Renal cortex interstitium (tissue), 15 donors: ENCODE measurements at places on chromosomes 13 and 19.

- DNase-seq, result peak; percentile 61
Measured at GRCh38 chr19:35352448-35353304, 5.0 kb downstream of the FFAR1 start.

DNA sequence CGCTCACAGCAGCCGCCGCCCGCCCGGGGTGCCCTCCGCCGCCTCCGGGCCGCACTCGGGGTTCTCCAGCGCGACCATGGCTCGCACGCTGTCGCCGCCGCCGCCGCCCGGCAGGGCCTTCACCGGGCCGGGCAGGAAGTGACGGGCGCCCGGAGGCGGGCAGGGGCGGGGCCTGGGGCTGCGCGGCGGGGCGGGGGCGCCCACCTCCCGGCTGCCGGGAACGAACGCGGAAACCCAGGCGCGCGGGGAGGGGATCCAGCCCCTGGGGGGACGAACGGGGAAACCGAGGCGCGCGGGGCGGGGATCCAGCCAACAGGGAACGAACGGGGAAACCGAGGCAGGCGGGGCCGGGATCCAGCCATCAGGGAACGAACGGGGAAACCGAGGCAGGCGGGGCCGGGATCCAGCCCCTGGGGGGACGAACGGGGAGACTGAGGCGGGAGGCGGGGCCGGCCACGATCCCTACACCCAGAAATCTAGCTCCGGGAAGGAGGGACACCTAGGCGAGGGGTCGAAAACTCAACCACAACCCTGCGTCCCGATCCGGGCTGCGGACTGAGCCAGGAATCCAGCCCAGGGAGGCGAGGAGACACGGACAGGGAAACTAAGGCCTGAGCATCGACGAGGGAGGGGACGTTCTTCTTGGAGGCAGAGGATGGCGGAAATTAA lies at the start of gene R3HDM4:
TSS of gene R3HDM4 (minus strand) at position 140 of the 669 bp plus-strand sequence. CDS start at position 78, 62 bp downstream.
- no peak for DNase-seq

DNA sequence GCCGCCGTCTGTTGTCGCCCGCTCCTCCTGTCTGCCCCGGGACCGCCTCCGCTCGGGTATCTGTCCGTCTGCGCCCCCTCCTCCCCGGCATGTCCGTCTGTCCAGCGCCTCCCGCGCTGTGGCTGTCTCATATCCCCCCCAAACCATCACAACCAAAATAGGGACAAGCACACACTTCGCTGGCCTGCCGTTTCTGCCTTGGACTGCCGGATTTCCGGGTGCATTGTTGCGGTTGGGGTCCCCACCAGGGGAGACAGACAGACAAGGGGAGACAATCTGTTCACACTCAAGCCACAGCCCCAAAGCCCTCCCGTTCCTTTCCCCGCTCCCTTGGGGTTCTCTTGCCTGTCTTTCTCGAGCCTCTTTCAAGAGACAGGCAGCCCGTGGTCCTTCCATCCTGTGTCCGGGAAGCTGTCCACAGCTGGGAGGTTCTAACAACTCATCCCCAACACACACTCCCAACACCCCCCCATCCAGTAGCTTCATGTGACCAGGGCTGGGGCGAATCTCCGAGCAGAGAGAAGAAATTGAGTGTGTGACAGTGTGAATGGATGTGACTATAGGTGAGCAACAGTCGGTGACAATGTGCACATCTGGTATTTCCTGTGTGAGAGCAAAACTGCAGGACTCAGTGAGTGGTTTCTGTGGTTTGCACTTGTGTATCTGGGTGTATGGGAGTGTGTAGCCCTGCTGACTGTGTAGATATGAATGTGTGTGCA lies 16.5 kb upstream of the FOSB start:
- DNase-seq, result no peak

- no peak for DNase-seq
Measured at GRCh38 chr13:30523211-30523610, 57.5 kb upstream of the HMGB1 start.

GRCh38 chr13:42720858-42721219 lies 60.5 kb upstream of the FAM216B start:
- DNase-seq, result no peak

- DNase-seq, result peak; percentile 7
Measured at GRCh38 chr19:56015756-56016155, 29.2 kb downstream of the NLRP5 start.

GRCh38 chr19:45423033-45423588 lies 606 bp downstream of the ERCC1 start:
- no peak for DNase-seq

DNA sequence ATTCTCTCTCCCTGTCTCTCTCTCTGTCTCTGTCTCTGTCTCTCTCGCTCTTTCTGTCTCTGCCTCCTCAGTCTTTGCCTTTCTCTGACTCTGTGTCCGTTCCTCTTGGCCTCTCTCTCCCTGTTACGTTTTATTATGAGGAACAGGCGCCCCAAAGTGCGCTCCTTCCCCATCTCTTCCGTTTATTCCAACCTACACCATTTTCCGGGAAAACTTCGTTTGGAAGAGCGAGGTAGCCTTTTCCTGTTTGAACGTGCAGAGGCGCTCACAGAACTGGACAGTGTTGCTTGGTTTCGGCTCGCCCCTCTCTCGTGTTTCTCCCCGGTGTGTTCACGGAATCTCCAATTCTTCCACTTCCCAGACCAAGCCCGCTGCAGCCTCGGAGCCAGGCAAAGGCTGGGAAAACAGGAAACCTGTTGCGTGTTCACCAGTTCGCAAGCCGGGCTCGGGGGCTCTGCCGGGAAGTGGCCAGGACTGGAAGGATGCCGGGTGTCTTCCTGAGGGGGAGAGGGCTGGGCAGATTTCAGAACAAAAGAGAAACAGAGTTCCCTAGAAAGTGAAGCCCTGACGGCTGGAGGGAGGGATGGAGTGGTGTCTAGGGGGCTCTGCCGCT lies 605 bp downstream of the TMEM255B start:
- no peak for DNase-seq

DNA sequence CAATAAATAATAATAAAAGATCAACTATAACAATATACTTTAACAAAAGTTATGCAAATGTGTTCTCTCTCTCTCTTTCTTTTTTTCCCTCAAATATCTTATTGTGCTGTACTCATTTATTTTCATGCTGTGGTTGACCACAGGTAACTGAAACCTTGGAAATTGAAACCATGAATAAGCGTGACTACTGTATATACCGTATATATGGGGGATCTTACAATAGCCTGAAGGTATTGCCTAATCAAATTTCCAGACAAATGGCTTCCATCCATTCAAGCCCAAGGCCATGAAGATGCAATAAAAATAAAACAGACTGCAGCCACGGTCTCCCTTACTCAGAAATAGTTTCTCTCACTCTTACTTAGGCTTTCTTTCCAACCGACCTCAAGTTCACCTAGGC lies 98.3 kb downstream of the SLITRK6 start:
- no peak for DNase-seq

DNA sequence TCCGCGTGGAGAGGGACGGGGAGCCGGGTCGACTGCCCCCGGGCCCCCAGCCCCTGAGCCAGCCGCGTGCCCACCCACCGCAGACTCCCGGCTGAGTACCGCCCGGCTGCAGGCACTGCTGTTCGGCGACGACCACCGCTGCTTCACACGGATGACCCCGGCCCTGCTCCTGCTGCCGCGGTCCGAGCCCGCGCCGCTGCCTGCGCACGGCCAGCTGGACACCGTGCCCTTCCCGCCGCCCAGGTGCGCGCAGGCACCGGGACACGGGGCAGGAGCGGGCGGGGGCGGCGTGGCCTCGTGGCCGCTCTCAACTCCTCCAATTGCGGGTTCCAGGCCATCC lies 1.6 kb downstream of the AMH start:
- DNase-seq, result no peak

DNA sequence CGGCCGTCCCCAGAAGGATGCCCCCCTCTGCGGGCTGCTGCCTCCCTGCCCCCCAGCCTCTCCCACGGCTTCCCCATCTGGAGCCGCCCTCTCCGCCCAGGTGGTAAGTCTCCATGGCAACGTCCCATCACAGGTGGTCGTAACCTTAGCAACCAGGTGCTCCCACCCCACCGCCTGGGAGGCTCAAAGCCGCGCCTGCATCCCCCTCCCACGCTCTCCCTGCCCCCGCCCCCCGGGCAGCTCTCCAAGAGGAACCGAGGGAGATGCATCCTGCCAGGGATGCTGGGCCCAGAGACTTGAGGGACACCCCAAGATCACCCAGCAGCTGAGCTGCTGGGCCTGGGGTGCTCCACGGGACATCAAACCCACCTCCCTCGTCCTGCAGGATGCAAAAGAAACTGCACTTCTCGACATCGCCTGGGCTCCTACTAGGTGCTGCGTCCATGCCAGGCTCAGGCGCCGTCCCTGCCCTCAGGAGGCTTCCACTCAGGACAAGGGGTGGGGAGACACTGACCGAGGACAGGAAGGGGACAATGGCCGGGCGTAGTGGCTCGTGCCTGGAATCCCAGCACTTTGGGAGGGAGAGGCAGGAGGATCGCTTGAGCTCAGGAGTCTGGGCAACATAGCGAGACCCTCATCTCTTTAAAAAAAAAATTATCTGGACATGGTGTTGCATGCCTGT lies 5.0 kb upstream of the LINGO3 start:
- no peak for DNase-seq

- DNase-seq, result no peak
Measured at GRCh38 chr19:45575216-45575615, 9.4 kb downstream of the OPA3 start.

DNA sequence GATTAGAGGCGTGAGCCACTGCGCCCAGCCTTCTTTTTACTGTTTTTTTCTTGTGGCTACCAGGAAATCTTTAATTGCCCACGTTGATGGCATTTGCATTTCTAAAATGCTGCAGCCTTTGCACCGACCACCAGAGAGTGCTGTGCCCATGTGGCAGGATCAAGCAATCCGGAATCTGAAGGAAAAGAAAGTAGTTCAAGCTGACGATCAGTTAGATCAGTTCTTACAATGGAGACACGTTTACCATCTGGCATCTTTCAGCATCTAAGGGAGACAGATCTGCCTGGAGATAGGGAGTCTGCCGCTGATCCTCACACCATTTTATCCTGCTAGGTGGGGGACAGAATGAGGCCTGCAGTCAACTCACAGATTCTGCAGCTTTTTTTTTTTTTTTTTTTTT lies 19.9 kb downstream of the TINCR start:
- DNase-seq, result no peak

- no peak for DNase-seq
Measured at GRCh38 chr13:24644036-24644435, 36.2 kb upstream of the ATP12A start.

DNA sequence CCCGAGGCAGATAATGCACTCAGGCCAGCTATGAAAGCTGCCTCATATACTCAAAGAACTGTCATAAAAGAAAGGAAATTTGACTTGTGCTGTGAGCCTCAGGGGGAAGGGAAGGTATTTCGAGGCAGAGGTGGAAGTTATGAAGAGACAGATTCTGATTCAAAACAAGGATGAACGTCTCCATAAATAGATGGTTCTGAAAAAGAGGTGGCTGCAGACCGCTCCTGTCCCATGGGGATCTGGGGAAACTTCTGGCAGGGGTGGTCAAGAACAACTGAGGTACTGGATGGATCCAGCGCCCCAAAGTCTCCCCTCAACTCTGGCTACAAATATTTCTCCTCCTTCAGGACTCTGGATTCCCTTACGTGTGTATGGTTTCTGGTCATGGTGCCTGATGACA lies 168.1 kb upstream of the IRS2 start:
- no peak for DNase-seq

DNA sequence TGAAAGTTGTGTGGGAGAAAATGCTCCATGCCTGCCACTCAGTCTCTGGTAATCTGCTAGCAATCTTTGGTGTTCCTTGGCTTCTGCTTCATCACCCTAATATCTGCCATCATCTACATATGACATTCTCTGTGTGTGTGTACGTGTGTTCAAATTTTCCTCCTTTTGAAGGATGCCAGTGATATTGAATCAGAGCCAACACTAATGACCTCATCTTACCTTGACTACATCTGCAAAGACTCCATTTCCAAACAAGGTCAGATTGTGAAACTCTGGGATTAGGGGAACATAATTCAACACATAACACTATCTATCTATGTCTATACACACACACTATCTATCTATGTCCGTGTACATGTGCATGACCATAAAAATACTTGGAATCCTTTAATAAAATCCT lies 81.4 kb upstream of the IRS2 start:
- no peak for DNase-seq

DNA sequence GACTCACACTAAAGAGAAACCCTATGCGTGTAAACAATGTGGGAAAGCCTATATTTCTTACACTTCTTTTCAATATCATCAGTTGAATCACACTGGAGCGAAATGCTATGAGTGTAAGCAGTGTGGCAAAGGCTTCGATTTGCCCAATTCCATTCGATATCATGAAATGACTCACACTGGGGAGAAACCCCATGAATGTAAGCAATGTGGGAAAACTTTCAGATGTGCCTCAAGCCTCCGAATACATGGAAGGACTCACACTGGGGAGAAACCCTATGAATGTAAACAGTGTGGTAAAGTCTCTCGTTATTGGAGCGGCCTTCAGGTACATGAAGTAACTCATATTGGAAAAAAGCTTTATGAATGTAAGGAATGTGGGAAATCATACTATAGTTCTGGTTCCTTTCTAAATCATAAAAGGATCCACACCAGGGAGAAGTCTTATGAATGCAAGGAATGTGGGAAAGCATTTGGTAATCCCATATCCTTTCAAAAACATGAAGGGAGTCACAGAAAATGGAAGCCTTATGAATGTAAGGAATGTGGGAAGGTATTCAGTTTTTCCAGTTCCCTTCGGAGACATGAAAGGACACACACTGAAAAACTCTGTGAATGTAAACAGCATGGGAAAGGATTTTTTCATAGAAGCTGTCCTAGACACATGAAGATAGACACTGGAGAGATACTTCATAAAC lies 28.1 kb downstream of the ZNF20 start:
- no peak for DNase-seq

GRCh38 chr19:1853295-1854038 lies 5.2 kb upstream of the REXO1 start:
- DNase-seq, result no peak

DNA sequence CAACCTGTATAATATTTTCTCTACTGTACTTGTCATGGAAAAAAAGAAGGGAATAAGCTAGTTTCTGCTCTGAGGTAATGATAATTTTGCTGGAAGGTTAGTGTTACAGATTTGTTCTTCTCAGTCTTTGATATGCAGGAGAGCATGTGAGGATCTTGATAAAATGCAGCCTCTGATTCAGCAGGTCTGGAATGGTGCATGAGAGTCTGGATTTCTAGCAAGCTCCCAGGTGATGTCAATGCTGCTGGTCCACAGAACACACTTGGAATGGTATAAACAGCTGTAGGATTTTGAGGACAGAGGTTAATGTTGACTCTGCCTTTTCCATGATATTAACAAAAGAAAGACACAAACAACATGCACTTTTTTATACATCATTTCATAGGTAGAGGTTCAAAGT lies 173.6 kb downstream of the NDFIP2 start:
- DNase-seq, result no peak

- DNase-seq, result no peak
Measured at GRCh38 chr13:58985845-58986244, 1177.9 kb downstream of the DIAPH3 start.

- no peak for DNase-seq
Measured at GRCh38 chr19:13152356-13152973, 2.3 kb downstream of the IER2 start.
